ENCODE measurements at places on chromosomes 2 and 18.

DNA sequence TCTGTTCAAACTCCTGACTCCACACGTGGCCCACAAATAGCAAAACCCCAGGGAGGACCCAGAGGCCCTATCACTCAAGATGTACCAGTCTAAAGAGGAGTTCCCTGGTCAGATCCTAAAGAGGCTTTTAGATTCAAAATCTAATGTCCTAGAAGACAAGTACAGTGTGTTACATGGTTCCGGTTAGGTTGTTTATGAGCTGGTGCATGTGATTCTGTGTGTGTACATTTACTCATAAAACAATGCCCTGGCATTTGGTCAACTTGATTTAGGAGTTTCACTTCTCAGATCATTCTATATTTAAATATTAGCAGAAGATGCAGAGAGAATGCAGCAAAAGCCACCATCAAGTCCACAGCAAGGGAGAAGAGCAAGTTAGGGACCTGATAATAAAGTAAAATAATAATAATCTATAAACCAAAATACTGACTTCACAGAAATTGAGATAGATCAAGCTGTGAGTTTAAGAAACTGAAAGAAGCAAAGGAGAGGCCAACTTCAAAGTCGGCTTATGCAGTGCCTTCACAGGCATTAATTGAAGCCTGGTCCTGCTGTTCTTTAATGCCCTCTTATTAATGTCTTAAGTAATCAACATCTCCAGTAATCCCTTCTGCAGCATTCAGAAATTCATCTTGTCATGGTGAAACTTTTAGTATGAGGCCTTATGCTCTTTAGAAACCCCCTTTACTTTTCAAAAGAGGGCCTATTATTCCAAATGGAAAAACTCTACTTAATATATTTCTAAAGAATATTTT is 4.2 kb upstream of the AP1S3 start:
- no peak for DNase-seq

DNA sequence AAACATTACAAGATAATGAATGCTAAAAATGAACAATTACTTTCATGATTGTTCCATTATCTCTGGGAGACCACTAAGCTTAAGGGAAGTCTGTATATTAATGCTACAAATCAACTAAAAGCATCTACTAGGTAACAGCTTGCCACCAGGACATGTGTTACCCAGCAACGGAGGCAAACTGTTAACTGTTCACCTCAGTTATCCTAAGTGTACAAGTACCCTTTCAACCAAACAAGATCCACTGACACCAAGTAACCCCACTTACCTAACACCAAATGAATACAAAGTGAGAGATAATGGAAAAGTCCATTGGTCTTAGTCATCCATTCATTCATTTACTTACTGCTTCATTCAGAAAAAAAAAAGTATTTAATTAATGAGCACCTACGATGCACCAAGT is 54.7 kb upstream of the KIDINS220 start:
- DNase-seq = no peak

DNA sequence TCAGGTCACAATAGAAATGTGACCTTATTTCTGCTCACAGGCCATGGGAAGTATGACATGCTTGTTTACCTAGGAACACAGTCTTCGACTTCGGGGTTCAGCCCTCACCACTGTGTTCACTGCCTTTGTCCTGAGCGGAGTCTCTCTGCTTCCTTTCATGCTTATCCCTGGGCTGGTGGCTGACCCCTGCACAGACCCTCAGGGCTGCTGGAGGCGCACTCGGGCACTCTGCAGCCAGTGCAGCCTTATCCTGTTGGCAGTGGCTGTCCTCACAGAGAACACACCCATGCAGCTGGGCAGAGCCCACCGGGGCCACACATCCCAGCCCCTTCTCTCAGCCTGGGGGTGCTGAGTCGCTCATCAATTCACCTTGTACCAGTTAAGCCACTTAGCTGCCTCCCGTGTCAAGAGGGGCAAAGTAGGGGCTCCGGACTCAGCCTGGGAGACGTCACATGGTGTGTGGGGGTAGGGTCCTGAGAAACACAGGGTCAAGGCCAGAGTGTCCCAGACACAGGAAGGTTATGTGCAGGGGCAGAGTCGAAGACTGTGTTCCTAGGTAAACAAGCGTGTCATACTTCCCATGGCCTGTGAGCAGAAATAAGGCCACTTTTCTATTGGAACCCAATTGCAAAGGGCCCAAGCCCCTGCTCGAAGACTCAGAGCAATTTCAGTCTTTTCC is 107.5 kb downstream of the FAM210A start:
- no peak for DNase-seq

DNA sequence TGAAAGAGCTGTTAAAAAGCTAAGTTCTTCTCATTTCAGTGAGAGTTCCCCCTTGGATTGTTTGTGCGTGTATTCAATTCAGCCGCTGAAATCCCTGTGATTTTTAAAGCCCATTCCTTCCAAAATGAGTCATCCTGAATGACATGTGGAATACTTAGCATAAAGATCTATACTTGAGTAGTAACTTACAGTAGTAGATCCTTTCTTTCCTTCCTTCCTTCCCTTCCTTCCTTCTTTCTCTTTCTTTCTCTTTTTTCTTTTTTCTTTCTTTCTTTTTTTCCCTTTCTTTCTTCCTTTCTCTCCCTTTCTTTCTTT is 18.2 kb upstream of the SOX11 start:
- DNase-seq = peak; percentile 15

GRCh38 chr2:177239932-177240630 is 24.4 kb downstream of the NFE2L2 start:
- no peak for DNase-seq

- DNase-seq = peak; percentile 90
These were observed 36.6 kb downstream of the DARS1 start for GRCh38 chr2:135948642-135949355.

- DNase-seq = no peak
These were observed 241.4 kb downstream of the CDH20 start for GRCh38 chr18:61574665-61575064.

DNA sequence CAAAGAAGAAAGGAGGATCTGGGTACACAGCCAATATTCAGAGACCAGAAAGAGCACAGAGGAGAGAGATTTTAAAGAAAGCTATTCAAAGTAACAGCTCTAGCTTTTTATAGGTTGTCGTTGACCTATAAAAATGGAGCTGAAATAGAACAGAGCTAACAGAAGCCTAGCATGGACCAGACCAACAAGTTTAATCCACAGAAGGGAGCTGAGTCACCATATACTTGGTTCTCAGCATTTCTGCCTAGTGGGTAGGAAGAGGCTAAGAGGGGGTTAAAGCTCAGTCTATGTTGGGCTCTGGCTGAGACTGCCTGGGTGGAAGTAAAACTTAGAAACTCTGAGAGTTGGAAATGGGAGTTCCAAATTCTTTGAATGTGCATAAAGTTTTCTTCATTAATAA is 678.0 kb upstream of the CDH2 start:
- no peak for DNase-seq
